GF-D8 (cell line): ENCODE measurements at places on chromosomes 7 and 10.

GRCh38 chr10:117996709-117997108, 50.0 kb downstream of the RAB11FIP2 start:
- no peak for DNase-seq

DNA sequence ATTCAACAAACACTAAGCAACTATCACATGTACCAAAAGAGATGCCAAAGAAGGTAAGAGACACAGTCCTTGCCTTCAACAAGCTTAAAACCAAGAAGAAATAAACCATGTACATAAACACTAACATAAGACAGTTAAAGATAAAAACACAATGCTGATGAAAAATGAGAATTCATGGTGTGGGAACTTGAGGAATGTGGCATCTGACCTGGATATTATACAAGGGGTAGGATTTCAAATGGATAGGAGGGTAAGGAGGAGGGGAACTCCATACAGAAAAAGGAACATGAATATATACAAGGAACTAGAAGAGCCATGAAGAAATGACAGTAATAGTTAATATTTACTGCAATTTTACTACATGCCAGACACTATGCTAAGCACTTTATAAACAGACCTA, 11.0 kb downstream of the HIBADH start:
- no peak for DNase-seq

DNA sequence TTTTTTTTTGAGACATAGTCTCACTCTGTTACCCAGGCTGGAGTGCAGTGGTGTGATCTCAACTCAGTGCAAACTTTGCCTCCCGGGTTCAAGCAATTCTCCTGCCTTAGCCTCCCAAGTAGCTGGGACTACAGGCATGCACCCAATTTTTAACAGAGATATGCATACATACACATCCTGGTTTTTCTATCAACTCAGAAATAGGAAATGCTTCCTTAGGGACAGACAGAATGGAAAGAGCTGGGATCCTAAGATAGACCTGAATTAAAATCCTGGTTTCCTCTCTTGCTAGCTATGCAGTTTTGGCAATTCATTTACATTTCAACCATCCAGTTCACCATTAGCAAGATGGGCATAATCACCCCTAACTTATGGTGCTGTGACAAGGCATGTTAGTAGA, 347.5 kb downstream of the GPAM start:
- DNase-seq, result no peak

GRCh38 chr10:36538953-36539586, 586.3 kb upstream of the ANKRD30A start:
- peak; percentile 65 for DNase-seq

- DNase-seq, result no peak
These were observed 8.8 kb upstream of the ASB10 start for GRCh38 chr7:151195616-151196450.

GRCh38 chr7:101402081-101402779, 39.6 kb downstream of the COL26A1 start:
- DNase-seq, result no peak

- DNase-seq, result no peak
These were observed 364.7 kb upstream of the POM121L12 start for GRCh38 chr7:52670608-52671225.

DNA sequence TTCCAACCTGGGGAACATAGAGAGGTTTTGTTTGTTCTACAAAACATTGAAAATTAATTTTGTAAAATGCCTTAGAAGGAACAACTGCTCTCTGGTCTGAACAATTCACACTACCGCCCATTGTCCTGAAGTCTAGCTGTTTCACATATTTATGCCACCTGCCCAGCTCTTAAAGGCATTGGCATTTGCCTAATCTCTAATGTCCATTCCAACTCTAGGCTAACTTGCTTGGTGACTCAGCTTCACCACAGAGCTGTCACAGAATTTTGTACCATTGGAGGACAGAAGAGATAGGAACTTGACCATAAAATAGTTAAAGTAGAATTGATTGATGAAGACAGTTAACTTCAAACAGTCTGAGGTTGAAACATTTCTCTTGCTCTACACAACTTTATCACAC, 53.5 kb upstream of the PPP1R17 start:
- no peak for DNase-seq

DNA sequence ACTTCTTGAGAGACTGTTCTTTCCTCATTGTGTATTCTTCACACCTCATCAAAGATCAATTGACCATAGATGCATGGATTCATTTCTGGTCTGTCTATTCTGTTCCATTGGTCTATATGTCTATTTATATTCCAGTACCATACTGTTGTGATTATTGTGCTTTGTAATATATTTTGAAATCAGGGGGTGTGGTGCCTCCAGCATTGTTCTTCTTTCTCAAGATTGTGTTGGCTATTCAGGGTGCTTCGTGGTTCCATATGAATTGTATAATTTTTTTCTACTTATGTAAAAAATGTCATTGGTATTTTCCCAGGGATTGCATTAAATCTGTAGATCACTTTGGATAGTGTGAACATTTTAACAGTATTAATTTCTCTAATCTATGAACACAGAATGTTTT, 106.5 kb downstream of the EPC1 start:
- no peak for DNase-seq

GRCh38 chr7:37918526-37918925, 1.9 kb upstream of the SFRP4 start:
- DNase-seq, result no peak
